Ureter (tissue), 1 donor: ENCODE measurements at places on chromosomes 13 and 19. TPM values are rescaled to one million over a fixed set of nuclear protein-coding genes. Genes with fewer than 3 reads are reported as not detected.

SLC1A6 gene
- 0.16 TPM for total RNA-seq

LYL1 gene
- 3.0 TPM for total RNA-seq

SIGLEC6 gene
- total RNA-seq = 2.2 TPM

DNA sequence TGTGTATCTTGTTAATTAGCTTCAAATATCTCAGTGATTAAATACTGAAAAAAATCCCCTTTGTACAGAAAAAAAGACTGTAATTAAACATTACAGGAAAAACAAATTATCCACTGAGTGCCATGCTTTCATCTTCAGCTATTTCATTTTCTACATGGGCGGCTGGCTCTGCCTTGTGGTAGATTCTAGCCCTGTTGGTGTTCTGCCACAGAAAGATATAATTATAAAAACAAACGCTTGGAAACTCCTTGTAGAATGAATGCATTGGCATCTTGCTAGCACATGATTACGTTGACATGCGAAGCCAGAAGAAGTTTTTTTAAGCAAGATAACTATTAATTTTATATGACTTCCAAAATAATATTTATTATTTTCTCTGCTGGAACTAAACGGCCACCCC lies 496.8 kb downstream of the MYO16 start:
- no peak for DNase-seq

DNA sequence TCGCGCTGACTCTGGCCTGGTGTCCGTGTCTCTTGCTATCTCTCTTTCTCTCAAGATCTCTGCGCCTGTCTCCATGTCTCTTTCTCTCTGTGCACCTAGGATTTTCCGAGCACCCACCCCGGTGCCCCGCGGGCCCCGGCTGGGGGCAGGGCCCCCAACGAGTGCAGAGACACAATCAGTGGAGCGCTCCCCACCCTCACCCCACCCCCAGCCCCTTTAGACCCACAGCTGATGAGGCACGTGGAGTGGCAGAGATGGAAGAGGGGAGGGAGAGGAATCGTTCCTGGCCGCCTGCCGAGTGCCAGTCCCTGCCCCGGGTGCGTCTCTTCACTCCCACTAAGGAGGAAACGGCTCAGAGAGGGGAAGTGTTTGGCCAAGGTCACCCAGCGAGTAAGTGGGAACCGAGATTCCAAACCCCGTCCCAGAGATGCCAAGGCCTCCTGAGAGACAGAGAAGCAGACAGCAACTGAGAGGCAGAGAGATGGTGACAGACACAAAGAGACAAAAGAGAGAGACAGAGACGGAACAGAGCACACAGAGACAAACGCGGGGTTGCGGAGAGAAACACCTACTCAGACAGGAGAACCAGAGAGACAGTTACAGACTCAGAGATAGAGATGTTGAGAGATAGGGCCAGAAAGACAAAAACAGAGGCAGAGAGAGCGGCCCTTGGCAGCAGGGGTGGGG lies 626 bp upstream of the BCL3 start:
- DNase-seq = peak; percentile 73

DNA sequence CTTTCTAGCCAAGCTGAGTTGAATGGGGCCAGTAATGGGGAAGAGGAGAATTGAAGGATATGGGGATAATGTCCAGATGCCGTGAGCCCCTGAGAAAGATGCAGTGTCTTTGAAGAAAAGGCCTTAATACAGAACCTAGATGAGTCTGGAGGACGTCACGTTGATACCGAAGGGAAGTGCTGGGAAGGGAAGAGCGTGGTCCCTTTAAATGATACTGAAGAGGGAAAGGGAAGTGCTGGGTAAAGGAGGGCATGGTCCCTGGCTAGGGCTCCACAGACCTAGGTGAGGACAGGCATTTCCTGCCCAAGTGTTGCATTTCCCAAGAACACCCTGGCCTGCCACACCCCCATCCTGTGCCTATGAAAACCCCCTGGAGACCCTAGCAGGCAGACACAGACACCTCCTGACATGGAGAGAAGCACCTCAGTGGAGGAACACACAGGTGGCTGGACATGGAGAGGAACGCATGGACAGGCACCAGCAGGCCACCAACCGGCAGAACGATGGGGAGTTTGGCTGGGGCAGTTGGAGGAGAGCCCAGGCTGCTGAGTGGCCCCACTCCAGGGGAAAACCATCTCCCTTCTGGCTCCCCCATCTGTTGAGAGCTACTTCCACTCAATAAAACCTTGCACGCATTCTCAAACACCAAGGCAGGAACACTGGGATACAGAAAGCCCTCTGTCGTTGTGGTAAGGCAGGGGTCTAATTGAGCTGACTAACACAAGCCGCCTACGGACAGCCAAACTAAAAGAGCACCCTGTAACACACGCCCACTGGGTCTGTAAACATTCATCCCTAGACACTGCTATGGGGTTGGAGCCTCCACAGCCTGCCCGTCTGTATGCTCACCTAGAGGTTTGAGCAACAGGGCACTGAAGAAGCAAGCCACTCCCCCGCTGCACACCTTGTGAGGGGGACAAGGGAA lies 34.9 kb upstream of the POMP start:
- no peak for DNase-seq

DNA sequence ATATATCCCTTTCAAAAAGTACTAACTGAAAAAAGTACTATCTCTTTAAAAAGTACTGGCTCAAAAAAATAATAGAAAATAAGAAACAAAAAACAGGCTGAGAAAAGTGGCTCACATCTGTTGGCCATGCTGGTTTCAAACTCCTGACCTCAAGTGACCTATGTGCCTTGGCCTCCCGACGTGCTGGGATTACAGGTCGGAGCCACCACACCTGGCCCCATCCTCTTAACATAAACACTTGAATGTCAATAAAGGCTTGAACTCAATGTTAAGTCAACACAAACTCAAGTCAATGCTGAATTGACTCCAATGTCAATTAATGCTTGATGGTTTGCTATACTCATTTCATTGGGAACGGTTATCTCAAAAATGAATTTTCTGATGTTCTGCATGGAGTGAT lies 30.9 kb downstream of the ZNF611 start:
- no peak for DNase-seq

DNA sequence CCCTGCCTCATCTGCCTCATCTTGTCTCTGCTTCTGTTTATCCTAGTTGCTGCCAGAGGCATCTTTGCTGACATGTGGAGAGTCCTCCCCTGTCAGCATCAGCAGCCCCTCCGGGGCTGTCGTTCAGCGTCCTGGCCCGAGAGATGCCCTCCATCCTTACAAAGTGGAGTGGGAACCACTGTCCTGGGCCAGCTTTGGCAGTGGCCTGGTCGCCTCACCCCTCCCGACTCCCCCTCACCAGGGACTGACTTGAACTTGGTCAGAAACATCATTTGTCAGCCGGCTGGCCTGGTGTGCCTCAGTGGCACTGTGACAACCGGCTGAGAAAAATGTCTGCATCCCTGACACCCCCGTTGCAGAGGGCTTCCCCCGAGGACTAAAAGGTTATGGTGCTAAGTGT lies 20.6 kb downstream of the FGF9 start:
- no peak for DNase-seq

- DNase-seq = no peak
Observed at GRCh38 chr19:3274942-3275582, 50.6 kb downstream of the CELF5 start.

- DNase-seq = no peak
Observed at GRCh38 chr13:67408798-67409197, 178.7 kb upstream of the PCDH9 start.

- DNase-seq = no peak
Observed at GRCh38 chr13:32545083-32545482, 6.5 kb upstream of the N4BP2L2 start.

- no peak for DNase-seq
Observed at GRCh38 chr13:66875264-66875663, 354.9 kb downstream of the PCDH9 start.

DNA sequence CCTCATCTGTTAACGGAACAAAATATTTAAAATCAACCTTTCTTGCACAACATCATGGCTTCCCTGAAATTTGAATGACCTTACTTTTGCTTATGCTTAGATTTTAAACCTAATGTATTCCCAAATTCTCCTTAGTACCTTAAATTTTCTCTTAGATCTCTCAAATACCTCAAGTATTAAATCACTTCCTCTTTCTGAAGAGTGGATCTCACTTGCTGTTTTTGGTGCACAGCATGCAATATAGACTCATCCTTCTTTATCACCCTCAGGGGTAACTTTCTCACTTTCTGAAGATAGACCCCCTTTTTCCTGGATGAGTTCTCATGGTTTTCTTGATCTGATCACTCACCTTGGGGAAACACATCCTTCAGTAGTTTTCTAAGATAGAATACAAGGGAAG lies 871.7 kb downstream of the DACH1 start:
- no peak for DNase-seq
